Fibroblast of skin of right biceps (primary cell): ENCODE measurements at places on chromosomes 11 and 22.

DNA sequence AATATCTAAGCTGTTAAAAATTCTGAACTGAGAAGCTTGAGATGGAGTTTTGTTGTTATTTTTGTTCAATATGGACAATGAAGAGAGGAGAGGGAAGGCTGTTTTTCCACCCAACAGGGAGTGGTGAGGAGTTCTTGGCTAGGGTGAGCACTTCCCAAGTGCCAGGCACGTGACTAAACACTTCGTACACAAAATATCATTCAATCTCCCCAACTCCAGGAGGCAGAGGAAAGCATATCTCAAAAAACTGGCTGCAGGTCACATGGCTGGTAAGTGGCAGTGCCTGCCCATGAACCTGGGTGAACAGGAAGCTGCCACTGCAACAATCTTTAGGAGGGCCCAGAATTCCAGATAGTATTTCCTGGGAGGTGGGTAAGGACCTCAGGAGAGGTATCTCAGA is 11.6 kb downstream of the ELF5 start:
- DNase-seq: peak; percentile 8

- DNase-seq: peak; percentile 33
Observed at GRCh38 chr11:3880724-3881123, 25.3 kb downstream of the STIM1 start.

DNA sequence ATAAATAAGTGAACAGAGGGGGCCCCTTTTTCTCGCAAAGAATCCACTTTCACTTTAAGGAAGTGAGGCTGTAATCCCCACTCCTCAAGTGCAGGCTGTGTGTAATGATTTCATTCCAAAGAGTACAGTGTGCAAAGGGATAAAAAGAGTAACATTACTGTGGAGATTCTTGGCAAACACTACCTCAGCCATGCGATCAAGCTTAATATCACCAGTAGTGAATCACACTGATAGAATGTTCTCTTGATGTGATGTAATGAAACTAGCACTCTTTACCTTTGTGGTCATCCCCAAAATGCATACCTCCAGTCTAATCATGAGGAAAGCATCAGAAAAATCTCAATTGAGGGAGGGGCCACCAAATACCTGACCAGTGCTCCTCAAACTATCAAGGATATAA is 246.1 kb upstream of the CHORDC1 start:
- peak; percentile 54 for DNase-seq

GRCh38 chr22:30821863-30822215 is 127.2 kb downstream of the OSBP2 start:
- DNase-seq: no peak

- DNase-seq: no peak
Observed at GRCh38 chr22:27785831-27786230, 15.7 kb downstream of the MN1 start.

- DNase-seq: no peak
Observed at GRCh38 chr11:43601511-43601910, 79.0 kb upstream of the HSD17B12 start.

DNA sequence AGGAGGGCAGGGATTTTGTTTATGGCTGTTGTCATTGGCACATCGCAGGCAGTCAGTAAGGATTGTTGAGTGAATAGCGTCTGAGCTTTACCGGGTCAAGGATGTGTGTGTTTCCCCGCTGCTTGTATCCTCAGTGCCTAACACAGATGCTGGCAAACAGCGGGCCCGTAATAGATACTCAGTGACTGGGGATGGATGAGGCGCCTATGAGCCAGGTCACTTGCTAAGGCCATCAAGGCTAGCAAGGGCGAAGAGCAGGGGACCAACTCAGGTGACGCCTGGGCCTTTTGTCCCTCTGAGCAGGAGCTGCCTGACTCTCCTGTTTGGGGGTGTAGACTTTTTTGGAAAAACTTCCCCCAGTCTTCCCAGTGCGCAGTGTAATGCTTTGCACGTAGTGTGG is 118.1 kb downstream of the HIPK3 start:
- DNase-seq: no peak

GRCh38 chr11:62055970-62056369 is 67.8 kb upstream of the INCENP start:
- no peak for DNase-seq

- no peak for DNase-seq
Observed at GRCh38 chr11:69257838-69258658, 35.9 kb upstream of the MYEOV start.

GRCh38 chr11:45778341-45778740 is 26.6 kb upstream of the SLC35C1 start:
- DNase-seq: no peak

GRCh38 chr11:26994631-26995095 is 751 bp downstream of the FIBIN start:
- DNase-seq: no peak

GRCh38 chr22:46779023-46779422 is 16.6 kb downstream of the TBC1D22A start:
- DNase-seq: no peak

DNA sequence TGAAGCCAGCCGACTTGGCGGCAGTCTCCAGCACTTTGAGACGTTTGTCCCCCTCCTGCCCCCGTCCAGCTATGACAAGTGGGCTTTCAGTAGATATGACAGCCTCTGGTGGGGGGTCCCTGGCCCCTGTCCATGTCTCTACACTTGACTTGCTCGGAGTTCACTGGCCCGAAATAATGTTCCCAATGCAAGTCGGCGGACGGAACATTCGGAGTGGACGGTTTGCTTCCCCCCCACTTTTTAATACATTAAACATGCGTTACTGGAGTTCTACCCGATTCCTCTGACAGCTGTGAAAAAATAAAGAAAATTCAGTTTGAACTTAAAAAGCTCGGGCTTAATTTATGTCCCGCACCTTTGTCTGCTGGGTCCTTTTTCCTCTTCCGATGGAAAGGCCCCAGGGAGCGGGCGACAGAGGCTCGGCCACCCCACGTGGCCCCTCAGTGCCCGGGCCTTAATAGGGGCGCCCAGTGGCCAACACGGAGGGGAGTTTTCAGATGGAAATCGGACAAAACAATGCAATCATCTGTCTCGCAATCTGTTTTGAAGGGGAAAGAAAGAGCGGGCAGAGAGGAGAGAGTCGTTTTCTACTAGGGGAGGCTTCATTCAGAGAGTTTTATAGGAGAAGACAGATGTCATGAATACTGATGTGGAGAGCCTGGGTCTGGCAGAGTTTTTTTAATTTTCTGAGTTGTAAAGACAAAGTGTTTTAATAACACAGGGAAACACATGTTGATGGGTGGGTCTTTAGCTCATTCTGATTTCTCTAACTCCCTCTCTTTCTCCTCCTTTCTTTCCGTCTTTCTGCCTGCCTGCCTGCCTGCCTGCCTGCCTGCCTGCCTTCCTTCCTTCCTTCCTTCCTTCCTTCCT is 50.2 kb downstream of the SMIM38 start:
- DNase-seq: no peak

DNA sequence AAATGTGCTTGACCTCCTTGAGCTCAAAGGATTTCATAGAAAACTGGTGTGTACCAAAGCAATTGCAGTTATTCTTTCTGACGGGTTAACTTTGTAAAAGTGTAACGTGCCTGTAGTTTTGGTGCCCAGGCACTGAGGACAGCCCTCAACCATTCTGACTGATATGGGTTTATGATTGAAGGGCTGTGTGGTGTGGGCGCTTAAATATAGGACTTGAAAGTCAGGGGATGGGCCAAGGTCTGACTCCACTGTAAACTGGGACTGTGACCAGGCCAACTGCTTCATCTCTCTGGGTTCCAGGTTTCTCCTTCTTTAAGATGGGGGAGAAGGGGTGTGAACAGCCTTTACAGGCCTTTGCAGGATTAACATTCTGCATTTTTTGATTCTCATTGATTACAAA is 191.1 kb upstream of the ARHGAP20 start:
- DNase-seq: no peak

DNA sequence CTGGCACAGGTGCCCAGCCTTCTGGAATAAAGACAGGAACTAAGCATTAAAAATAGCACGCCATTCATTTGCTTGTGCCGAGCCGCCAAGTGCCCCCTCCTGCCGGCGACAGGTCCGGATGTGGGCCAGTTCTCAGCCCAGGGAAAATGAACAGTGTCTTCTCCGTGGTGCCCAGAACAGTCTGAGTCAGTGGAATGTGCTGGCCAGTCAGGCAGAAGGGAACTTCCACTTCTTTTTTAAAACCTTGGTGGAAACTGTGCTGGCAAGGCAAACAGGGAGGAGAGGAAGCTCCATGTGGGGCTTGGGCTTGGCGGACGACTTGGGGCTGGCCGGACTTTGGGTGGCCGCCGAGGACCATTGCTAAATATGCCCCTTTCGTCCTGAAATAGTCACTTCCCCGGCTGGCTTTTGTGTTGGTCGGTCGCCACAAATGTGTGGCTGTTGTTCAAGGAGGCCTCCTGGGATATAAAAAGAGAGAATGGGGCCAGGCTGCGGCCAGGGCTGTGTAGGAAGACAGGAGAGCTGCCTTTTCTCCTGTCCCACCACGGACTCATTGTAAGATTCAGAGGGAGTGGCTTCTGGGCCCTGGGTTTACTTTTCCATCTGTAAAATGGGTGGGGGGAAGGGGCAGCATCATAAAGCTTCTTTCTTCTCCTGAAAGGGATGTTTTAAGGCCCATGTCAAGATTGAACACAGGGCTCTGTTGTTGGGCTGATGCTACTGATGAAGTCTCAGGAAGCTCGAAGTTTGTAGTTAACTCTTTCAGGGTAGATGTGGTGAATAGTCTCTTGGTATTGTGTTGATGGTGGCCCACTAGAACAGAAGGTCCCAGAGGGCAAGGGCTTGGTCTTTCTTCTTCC is 101.0 kb downstream of the PTPRJ start:
- DNase-seq: peak; percentile 45

GRCh38 chr11:45599161-45599943 is 66.1 kb downstream of the CHST1 start:
- no peak for DNase-seq

GRCh38 chr22:42966497-42966896 is 48.5 kb downstream of the PACSIN2 start:
- no peak for DNase-seq

GRCh38 chr11:64643256-64643881 is 52.3 kb downstream of the SLC22A12 start:
- DNase-seq: no peak

DNA sequence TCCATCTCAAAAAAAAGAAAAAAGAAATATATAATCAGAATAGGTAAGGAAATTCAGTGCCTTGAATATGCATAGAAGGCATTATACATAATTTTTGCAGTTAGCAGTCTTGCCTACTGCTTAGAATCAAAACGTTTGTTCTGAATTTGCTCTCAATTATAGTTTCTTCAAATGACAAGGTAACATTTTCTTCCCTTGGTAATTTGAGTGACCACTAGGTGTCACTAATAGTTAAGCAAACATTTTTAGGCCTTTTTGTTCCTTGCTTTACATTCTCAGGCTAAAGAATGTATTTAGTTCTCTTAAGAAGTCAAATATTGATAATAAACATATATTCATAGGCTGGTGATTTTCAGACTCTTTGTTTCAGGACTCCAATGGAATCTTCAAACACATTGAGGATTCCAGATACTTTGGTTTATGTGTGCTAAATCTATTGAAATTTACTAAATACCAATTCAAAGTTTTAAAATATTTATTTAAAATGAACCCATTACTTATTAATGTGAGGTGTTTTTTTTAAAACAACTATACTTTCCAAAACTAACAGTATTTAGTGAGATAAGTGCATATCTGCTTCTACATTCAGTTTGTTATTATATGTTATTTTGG is 55.0 kb upstream of the DEPDC7 start:
- DNase-seq: peak; percentile 50

GRCh38 chr11:119533921-119534736 is 111.2 kb upstream of the THY1 start:
- peak; percentile 52 for DNase-seq

DNA sequence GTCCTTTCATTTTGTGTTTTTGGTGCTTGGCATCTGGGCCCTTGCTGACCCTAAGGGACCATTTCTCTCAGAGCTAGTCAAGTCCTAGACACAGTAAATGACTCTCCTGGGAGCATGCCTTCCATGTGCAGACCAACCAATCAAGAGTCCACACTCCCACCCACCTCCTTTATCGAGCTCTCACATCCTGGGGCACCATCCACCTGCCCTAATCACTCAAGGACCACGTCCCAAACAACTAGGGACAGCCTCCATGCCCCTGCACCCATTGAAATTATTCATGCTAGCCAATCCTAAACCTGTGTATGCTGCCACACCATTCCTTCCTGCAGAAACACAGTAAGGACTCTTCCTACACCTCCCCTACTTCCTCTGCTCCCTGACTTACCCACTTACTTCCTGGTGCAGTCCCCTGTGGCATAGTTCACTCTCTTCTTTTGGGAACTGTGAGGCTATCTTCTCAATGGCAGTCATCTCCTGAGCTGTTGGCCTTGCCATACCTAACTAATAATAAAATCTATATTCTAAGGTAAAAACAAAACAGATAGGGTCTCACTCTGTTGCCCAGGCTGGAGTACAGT is 6.4 kb upstream of the SAA2 start:
- no peak for DNase-seq

DNA sequence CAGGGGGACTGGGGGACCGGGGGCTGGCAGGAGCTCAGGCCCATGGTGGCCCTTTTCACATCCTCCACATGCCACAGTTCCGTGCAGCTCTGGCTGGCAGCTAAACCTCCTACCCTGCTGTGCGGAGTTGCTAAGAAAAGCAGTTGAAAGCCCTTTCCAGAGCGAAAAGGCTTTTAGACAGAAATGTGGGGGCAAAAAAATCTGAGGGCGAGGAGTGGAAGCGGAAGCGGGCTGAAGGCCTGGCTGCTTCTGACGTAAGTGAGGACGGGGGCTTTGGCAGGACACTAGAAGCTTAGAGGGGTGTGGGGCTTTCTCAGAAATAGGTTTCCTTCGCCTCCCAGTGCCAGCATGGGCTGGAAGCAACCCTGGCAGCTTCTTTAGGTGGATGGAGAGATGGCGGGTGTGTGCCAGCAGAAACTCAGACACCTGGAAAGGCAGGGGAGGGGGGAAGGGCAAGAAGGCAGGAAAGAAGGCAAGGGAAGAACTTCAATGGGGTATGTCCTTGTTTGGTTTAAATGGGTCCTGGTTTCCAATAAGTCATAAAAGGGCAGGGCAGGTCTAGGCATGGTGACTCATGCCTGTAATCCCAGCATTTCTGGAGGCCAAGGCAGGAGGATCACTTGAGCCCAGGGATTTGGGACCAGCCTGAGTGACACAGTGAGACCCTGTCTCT is 11.2 kb upstream of the DGKZ start:
- no peak for DNase-seq

DNA sequence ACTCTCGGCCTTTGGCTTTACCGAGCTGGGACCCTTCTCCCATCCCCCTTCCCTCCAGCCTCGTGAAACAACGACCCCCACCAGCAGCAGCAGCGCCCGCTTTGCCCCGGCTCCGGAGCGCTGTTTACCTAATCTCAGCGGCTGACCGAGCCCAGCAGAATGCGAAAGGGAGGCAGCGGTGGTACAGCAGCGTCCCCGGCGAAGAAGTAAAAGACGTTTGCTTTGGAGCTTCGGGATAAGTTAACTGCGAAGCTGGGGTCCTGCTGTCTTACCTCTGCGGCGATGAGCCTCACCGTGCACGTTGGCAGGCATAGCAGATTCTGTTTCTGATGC is 2.0 kb upstream of the LARGE1 start:
- DNase-seq: peak; percentile 15

DNA sequence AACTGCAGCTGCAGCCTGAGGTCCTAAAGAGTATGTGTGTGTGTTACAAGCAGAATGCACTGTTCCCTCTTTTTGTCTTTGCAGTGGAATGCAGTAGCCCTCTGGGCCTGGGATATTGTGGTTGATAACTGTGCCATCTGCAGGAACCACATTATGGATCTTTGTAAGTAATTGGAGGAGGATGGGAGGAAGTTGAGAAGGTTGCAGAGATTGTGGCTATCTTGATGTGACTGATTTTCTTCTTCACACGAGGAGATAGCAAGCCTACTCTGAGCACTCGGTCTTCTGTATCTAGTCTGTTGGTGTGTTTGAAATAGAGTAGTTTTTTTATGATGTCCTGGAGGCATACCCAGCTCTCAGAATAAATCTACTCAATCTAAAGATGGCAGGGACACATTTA is 2.3 kb downstream of the RBX1 start:
- DNase-seq: peak; percentile 20
